ENCODE measurements at places on chromosomes 13 and 19.

GRCh38 chr13:49302817-49303216 lies 55.1 kb downstream of the CDADC1 start:
- no peak for DNase-seq

GRCh38 chr13:110716247-110716515 lies 2.7 kb downstream of the ING1 start:
- DNase-seq, result no peak

GRCh38 chr13:110289174-110289573 lies 17.8 kb downstream of the COL4A1 start:
- DNase-seq, result no peak

- no peak for DNase-seq
Measured at GRCh38 chr13:60538566-60538965, 141.5 kb downstream of the TDRD3 start.

DNA sequence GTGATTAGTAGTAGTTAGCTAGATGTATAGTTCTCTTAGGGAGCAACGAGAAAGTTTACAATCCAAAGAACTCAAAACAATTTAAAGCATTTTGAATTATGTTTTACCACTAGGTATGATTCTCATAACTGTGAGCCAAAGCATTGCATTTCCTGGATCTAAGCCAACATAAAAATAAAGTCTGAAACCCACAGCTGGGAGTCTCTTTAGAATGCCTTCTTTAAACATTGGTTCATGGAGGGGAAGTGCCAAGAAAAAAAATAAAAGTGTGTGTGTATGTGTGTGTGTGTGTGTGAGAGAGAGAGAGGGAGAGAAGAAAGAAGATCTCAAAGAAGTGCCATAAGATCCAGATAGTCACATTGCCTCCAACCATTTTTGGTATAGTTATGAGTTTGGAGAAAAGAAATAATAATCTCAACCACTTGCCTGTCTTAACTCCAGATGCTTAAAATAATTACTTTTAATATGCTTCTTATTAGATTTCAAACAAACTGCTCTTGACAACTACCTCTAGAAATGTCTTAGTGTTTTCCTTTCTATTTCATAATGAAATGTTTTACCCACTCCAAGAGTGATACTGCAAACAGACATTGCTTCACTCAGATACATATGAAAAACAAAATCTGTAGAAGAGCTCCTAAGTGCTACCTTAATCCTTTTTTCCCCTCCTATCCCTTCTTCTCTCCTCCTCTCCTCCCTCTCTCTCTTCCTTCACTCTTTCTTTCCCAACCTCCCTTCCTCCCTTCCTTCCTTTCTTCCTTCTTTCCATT lies 554.1 kb downstream of the KCTD12 start:
- no peak for DNase-seq

GRCh38 chr19:850221-850978 lies 1.7 kb upstream of the ELANE start:
- DNase-seq, result no peak

GRCh38 chr13:60931858-60932546 lies 483.6 kb downstream of the PCDH20 start:
- no peak for DNase-seq

GRCh38 chr13:32047088-32047487 lies 15.5 kb downstream of the FRY start:
- DNase-seq, result no peak

DNA sequence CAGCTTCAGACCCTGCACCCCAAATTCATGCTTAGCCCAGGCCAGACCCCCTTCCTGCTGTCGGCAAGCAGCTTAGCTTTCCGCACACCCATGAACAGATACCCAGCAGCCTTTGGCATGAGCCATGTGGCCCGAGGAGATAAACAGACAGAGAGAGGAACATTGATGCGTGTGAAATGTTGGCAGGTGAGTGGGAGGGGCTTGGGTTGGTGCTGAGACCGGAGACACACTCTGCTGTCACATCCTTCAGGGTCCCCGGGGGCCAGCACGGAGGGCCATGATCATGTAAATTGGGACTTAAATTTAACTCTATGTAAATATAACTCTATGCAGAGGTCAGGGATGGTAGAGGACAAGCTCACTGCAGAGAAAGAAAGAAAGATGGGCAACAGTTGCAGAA lies 1.5 kb downstream of the CD22 start:
- DNase-seq, result peak; percentile 93

DNA sequence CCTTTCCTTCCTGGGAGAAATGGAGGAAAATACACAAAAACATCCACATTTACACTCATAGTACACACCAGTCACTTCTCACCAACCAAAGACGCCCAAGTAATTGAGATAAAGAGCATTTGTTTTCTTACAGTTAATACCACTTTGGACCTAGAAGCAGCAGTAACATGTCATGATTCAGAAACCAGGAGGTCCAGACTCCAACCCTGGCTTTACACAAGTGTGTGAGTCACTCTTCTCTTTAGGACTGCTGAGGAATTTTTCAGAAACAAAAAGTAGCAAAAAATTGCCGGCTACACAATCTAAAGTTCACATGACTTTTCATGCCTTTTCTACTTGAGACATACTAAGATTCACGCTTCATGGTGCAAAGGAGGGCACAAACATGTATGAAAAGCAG lies 42.1 kb downstream of the TUBGCP3 start:
- no peak for DNase-seq

- no peak for DNase-seq
Measured at GRCh38 chr19:51489113-51489512, 10.8 kb downstream of the CEACAM18 start.

DNA sequence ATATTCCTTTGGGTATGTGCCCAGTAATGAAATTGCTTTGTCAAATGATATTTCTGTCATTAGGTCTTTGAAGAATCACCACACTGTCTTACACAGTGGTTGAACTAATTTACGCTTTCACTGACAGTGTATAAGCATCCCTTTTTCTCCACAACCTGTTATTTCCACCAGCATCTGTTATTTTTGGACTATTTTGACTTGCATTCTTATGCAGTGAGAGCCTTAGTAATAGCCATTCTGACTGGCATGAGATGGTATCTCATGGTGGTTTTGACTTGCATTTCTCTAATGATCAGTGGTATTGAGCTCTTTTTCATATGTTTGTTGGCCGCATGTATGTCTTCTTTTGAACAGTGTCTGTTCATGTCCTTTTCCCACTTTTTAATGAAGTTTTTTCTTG lies 92.0 kb upstream of the SPATA13 start:
- no peak for DNase-seq

DNA sequence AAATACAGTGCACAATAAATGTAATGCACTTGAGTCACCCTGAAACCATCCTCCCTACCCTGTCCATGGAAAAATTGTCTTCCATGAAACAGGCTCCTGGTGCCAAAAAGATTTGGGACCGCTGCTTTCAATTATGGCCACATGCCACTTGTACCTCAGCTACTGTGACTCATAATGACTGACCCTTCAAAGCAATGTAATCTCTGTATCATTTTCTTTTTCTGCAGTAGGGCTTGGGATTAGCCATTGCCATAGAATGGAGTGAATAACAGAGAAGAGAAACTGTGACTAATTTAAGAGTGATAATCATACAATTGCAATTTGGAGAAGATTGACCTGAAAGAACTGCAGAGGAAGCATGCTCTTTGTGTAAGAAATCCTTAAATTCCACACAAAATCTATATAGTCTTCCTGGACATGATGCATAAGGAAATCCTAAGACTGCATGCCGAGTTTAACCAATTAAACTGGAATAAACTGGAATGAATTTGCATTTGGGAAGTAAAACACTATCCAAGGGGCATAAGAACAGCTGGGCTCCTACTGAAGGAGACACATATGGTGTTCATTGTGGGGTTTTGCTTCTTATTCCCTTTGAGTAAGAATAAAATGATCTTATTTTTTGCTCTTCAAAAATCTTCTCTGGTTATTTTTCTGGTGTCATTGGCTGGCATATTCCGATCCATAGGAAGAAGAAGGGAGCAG lies 59.5 kb upstream of the SLC7A1 start:
- no peak for DNase-seq

DNA sequence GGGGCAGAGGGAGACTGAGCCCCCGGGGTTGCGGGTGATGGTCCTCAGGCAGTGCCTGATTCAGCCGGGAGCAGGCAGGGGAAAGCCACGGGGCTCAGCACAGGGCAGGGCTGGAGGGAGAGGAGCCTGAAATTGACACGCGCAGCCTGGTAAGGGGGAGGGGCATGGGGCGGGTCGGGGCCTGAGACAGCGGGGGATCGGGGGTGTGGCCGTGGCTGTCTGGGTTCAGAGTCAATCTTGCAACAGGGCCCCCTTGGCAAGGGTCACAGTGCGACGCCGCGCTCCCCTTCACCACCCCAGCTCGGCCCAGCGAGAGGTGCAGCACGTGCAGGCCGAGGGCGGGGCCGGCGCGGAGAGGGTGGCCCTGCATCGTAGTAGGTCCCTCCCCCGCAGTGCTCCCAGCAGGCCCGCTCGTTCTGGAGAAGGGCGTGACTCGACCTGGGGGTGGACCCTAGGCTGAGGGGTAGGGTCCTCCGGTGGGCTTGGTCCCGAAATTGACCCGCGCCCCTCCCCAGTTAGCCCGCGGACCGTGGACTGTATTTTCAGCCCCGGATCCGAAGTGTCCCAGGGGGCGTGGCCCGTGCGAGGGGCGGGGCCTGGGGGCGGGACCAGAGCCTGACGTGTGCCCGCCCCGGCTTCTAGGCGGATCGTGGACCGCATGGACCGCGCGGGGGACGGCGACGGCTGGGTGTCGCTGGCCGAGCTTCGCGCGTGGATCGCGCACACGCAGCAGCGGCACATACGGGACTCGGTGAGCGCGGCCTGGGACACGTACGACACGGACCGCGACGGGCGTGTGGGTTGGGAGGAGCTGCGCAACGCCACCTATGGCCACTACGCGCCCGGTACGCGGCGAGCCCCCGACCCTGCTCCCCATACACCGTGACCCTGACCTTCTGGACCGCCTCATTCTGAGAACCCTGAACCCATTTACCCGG lies 6.0 kb downstream of the RCN3 start:
- peak; percentile 19 for DNase-seq

GRCh38 chr19:47228168-47228936 lies 2.6 kb downstream of the BBC3 start:
- no peak for DNase-seq

DNA sequence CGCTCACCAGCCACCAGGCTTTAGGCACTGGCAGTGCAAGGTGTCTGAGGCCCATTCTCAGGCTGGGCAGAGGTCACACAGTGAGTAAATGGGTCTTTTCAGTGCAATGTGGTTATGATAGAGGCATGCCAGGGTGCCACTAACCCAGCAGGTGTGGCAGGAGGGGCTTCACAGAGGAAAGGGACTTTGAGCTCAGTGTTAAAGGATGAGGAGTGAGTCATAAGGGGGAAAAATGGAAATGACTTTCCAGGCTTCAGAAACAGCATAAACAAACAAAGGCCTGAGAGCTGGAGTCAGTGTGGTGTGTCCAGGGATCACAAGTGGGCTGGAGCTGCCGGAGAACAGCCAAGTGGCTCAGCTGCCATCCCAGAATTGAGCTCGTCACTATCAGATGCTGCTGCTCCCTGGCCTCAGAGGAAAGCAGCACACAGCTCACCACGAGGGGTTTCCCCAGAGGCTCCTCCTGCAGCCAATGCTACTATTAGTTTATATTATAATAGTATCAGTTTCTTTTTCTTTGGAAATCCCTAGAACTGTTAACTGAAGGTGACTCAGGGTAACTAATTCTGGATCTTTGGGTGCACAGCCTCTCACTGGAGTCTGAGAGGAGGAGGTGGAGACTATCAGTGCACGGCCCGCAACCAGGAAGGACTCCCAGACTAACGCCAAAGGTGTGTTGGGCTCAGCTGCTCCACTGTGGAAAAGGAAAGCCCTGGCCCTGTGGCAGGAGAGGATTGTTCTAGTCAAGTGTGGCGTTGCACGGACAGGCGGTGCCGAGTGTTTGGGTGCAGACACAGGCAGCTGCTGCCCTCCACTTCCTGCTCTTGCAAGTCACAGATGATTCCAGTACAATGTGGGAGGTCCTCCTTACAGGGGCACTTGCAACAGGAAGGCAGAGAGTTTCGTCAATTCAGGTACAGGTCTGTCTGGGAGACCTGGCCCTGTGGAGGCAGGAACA lies 39.5 kb downstream of the DHRS12 start:
- DNase-seq, result peak; percentile 65

DNA sequence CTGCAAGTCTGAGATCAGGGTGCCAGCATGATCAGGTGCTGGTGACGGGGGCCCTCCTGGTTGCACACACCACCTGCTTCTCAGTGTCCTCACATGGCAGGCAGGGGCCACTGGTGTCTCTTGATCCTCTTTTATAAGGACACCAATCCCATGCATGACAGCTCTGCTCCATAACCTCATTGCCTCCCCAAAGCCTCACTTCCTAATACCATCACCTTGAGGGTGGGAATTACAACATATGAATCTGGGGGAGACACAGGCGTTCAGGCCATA lies 15.0 kb upstream of the MIER2 start:
- no peak for DNase-seq

- no peak for DNase-seq
Measured at GRCh38 chr13:38980750-38981078, 9.9 kb downstream of the STOML3 start.

- no peak for DNase-seq
Measured at GRCh38 chr19:33705860-33706259, 84.1 kb downstream of the CHST8 start.

- no peak for DNase-seq
Measured at GRCh38 chr13:76148926-76149325, 512.8 kb downstream of the LMO7 start.

- DNase-seq, result no peak
Measured at GRCh38 chr13:72121466-72121865, 254.5 kb upstream of the DACH1 start.

- no peak for DNase-seq
Measured at GRCh38 chr13:33872005-33872351, 54.0 kb downstream of the RFC3 start.

DNA sequence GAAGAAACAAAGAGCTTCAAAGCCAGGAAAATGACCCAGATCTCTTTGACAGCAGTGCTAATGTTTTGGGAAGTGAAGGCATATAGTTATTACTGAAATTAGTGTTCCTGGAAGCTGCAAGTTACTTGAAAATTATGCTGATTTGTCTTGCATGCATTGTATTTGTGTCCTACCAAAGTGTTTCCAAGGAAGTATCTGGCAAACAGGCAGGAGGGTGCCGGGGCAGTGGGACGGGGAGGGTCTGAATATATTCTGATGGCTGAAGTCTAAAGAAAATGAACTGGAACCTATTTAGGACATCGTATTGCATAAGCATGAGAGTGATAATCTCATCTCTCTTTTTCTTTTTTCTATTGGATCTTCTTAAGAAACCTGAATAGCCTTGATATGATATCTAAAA lies 9.0 kb downstream of the RNASEH2B start:
- no peak for DNase-seq

- DNase-seq, result no peak
Measured at GRCh38 chr13:58619396-58620113, 988.0 kb downstream of the PCDH17 start.

DNA sequence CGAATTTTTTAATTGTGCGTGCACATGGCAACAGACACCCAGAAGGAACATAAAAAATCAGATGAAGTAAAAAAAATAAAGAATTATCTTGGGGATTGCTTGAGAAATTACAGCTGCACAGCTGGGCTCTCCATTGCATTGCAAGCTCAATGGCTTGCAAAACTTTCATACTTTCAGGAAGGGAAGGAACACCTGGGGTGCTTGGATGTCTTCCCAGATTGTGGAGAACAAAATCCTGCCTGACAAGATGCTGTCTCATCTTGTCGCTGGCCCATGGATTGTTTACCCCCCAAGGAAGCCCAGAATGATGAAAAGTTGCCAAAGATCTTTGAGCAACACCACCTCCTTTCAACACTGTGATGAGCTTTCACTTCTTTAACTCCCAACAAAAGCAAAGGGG lies 11.0 kb upstream of the CASP14 start:
- DNase-seq, result no peak

Measured in GM12878 (cell line).